ENCODE measurements at places on chromosomes 1 and 21.

GRCh38 chr1:119009312-119009655, 21.1 kb upstream of the TBX15 start:
- no peak for DNase-seq

- DNase-seq, result no peak
Observed at GRCh38 chr1:203147376-203147775, 19.9 kb downstream of the ADORA1 start.

DNA sequence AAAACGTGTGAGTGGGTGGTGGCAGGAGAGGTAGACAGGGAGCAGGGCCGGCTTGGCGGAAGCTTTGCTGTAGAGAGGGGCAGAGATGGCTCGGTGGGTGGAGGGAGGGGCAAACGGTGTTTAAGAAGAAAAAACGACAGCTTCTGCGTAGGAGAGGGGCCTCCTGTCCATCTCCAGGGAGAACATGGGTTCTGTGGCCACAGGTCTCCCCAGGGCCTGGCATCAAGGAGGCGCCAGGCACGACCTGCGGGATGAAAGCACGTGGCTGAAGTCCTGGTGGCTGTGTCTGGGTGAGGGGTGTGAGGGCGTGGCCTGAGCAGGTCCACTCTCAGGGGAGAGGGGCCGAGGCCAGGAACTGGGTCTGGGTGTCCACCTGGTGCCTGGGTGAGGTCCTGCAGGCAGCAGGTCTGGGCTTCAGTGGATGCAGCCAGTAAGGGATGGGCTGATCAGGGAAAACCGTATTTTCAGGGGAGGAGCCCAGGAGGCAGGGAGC, 940 bp upstream of the PRKCZ start:
- DNase-seq, result no peak

DNA sequence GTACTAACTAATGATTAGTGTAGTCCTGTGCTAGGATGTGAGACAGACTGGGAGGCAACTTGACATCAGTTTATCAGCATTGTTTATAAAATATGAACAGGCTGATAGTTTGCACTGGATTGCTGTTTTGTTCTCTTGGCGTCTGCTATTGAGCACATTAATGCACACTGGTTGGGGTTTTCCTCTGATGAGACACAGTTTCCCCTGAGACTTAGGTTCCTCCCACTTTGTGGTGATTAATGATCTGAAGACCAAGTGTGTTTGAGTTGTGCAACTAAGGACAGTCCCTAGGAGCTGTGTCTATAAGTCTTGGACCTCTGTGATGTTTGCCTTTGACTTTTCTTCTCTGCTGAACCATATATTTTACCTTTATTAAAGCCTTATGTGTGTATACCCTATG, 1015.4 kb downstream of the AMY1C start:
- DNase-seq, result no peak

DNA sequence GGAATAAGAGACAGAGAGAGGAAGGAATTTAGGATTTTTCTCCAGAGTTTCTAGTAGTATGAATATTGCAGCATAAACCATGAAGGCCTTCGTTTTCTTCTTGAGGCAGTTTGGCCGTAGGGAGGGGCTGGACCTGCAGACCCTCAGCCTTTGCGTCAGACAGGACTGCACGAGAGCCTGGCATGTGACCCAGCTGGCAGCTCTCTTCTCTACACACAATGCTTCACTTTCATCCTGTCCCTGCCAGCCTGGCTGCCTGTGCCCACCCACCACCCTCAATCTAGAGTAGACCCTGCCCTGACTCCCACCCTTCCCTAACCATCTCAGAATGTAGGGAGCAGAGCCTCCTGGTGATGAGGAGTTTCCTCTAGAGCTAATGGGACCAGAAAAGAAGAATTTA, 1.6 kb downstream of the CA14 start:
- no peak for DNase-seq

GRCh38 chr1:73576083-73576482, 621.9 kb downstream of the LRRIQ3 start:
- DNase-seq, result no peak

GRCh38 chr21:41834252-41834925, 44.8 kb downstream of the PRDM15 start:
- no peak for DNase-seq
